Calu3 (cell line): ENCODE measurements at places on chromosomes 11 and 22. TPM values are rescaled to one million over a fixed set of nuclear protein-coding genes. Genes with fewer than 3 reads are reported as not detected.

DNA sequence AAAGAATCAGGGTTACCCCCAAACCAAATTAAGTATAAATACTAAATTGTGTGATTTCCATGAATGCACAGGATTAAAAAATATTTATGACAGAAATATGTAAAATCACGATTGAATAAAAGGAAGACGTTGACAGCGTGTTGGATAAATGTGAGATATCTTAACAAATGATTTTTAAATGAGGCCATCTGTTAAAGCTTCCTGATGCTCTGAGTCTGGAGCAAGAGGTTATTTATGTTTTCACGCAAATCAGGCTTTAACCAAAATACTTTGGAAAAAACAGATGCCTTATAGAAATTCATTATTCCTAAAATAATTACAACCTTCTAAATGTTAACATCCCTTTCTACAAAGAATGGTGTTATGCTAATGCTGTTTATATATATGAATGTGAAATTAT is 123.3 kb downstream of the PAX6 start:
- DNase-seq, result no peak
- H3K4me3 ChIP-seq, result no peak overlapping the region
- H3K27me3 ChIP-seq, result no peaks in the 10 kb centered on the region
- peaks cover 5% of the 10 kb centered on the region for H3K36me3 ChIP-seq
- H3K4me1 ChIP-seq, result peaks cover 10% of the 10 kb centered on the region

DNA sequence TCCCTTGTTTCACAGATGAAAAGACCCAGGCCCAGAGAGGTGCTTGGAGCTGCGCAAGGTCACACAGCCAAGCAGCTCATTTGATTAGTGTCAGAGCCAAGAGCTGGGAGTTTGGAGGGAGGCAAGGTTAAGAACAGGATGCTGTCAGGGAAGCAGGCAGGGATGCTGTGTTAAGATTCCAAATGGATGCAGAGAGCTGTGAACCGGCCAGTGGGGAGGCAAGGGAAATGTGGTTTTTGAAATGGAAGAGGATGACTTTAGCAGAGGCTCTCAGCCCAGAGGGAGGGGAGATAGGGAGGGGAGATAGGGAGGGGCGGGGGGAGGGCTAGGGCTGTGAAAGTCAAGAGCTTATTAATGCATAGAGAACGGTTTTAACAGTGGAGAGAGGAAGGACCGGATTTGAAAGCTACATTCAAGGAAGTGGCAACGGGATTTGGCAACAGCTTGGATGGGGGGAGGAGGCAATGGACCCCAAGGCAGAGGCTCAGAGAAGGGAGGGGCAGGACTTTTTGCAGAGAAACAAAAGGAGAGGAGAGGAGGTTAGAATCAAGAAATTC is 13.0 kb downstream of the RTN4RL2 start:
- peaks cover 17% of the 10 kb centered on the region for H3K36me3 ChIP-seq
- no peak overlapping the region for H3K27ac ChIP-seq
- no peak for DNase-seq
- peaks cover 11% of the 10 kb centered on the region for H3K4me1 ChIP-seq

Gene FOLH1
- 0.80 and 0.81 TPM in 2 replicates for total RNA-seq

Gene APOBEC3A
- not detected in 2 replicates for total RNA-seq

- no peaks in the 10 kb centered on the region for H3K36me3 ChIP-seq
- H3K27ac ChIP-seq, result no peak overlapping the region
- H3K27me3 ChIP-seq, result peaks cover 82% of the 10 kb centered on the region
- H3K4me1 ChIP-seq, result no peaks in the 10 kb centered on the region
- DNase-seq, result no peak
- peak overlapping the region; percentile 29 for H3K4me3 ChIP-seq
Observed at GRCh38 chr11:43546561-43547429, 133.7 kb upstream of the HSD17B12 start.

DNA sequence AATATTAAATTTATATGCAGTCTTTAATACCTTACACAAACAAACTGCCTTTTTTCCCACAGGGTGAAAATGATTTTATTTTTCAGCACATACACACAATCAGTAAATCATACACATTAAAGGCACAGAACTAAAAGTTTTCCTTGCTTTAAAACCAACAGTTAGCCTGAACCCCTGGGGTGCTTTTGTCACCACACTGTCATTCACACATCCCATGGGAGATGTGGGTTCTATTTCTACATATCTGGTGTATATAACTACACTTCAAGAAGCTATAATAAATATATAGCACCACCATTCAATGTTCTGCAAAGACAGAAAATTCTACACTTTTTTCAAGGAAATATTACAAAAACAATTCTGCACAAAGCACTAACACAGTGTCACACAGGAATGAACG is 197.0 kb downstream of the GUCY1A2 start:
- no peak for DNase-seq
- no peak overlapping the region for H3K4me3 ChIP-seq
- no peaks in the 10 kb centered on the region for H3K36me3 ChIP-seq
- no peak overlapping the region for H3K27ac ChIP-seq
- H3K27me3 ChIP-seq, result no peaks in the 10 kb centered on the region

Gene CLMP
- not detected in 2 replicates for total RNA-seq
